IMR-90 (cell line): ENCODE measurements at places on chromosomes 2 and 18.

DNA sequence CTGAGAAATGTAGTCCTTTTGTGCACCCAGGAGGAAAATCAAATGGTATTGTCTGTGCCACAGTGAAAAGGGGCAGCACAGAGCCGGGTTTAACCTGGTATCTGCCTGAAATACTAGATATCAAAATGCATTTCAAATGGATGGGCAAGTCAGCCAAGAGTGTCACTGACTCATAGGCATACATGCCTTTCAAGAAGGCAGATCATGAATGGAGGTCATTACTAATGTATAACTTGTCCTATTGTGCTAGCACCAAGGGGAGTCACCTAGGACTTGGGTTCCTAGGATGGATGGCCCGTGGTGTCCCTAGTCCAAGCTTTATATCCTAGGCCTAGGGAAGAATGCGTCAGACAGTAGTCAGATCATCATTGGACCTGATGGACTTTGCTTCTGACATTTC is 49.9 kb downstream of the TCF7L1 start:
- DNase-seq: peak; percentile 19

DNA sequence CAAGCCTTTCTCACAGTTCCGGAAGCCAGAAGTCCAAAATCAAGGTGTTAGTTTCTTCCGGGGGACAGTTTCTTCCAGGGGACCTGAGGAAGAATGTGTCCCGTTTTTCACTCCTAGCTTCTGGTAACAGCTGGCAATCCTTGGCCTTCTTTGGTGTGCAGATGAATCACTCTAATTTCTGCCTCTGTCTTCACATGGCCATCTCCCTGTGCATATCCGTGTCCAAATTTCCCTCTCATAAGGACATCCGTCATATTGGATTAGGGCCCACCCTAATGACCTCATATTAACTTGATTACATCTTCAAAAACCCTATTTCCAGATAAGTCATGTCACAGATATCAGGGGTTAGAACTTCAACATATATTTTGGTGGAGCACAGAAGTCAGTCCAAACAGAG is 141.4 kb downstream of the ZEB2 start:
- DNase-seq: no peak

DNA sequence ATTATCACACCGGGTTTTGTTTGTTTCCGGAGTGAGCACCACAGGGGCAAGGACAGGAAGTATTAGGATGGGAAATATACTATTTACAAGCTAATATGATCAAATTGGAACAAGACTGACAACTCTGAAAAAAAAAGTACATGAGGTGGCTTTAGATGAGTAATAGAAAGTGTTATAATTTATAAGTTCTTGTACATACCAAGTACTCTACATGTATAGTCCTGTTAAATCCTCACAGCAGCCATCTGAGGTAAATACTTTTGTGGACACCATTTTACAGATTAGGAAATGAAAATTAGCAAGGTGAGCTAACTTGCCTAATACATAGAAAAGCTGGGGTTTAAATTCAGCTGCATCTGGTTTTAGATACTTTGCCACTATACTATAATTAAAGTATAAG is 11.2 kb downstream of the FAP start:
- no peak for DNase-seq

GRCh38 chr2:170812710-170813600 is 3.7 kb upstream of the GAD1 start:
- peak; percentile 84 for DNase-seq

DNA sequence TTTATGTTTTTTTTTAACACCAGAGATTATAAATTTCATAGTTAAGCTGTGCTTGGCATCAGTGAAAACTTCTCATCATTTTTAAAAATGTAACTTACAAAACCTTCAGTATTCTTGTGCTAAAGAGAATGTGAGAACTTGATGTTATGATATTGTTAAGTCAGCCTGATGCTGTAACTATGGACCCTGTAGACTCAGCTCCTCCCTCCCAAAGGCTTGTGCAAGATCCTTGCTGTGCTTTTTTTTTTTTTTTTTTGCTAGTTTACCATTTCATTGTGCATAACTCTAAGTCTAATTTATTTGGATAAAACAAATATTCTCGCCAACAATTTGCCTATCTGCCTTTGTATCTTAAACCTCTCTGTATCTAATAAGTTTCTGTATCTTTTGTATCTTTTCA is 12.9 kb upstream of the TFPI start:
- DNase-seq: peak; percentile 79

DNA sequence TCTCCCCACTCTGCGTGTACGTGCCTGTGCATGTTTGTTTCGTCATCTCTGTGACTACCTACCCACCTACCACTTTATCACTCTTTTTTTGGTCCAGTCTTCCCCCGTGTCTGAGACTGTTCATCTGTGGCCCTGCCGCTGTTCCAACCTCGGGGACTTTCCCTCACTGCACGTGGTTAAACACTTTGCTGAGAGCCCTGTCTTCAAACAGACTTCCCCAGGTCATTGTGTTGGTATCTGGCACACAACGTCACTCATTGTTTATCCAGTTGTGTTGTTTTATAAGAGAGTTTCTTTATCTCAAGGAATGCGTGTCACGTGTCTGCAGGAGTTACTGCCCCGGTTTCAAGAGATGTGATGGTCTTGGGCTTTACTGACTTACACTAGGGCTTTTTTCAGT is 262.0 kb upstream of the RASGRP3 start:
- DNase-seq: peak; percentile 87

- no peak for DNase-seq
Observed at GRCh38 chr2:45845566-45845965, 194.1 kb downstream of the PRKCE start.

- DNase-seq: peak; percentile 82
Observed at GRCh38 chr2:30208453-30208852, 22.9 kb upstream of the LBH start.

DNA sequence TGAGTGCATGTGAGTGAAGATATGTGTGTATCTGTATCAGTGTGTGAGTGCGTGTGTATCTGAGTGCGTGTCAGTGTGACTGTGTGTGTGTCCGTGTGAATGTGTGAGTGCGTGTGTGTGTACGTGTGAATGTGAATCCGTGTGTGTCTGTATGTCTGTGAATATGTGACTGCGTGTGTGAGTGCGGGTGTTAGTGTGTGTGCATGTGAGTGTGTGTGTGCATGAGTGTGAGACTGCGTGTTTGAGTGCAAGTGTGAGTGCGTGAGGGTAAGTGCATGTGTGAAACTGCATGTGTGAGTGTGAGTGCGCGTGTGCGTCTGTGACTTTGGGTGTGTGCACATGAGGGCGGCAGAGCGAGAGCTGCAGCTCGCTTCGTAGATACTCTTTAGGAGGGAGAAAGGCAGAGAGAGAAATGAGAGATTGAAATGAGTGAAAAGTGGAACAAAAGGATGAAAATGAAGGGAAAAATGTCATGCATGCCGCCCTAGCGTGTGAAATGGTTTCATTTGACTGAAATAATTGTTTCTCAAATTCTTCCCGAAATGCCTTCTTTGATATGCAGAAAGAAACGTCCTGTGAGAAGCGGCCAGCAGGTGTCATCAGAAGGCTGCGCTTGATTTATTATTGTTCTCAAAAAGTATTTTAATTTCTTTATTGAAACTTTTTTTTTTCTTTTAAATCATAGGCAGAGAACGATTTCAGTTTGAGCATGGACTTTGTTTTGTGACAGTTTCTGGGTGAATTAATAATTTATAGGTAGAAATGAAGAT is 25.6 kb downstream of the ZNF407 start:
- DNase-seq: peak; percentile 24

- DNase-seq: no peak
Observed at GRCh38 chr2:199696048-199696447, 154.9 kb downstream of the FTCDNL1 start.

GRCh38 chr2:173990970-173991819 is 26.0 kb upstream of the SP3 start:
- peak; percentile 89 for DNase-seq

DNA sequence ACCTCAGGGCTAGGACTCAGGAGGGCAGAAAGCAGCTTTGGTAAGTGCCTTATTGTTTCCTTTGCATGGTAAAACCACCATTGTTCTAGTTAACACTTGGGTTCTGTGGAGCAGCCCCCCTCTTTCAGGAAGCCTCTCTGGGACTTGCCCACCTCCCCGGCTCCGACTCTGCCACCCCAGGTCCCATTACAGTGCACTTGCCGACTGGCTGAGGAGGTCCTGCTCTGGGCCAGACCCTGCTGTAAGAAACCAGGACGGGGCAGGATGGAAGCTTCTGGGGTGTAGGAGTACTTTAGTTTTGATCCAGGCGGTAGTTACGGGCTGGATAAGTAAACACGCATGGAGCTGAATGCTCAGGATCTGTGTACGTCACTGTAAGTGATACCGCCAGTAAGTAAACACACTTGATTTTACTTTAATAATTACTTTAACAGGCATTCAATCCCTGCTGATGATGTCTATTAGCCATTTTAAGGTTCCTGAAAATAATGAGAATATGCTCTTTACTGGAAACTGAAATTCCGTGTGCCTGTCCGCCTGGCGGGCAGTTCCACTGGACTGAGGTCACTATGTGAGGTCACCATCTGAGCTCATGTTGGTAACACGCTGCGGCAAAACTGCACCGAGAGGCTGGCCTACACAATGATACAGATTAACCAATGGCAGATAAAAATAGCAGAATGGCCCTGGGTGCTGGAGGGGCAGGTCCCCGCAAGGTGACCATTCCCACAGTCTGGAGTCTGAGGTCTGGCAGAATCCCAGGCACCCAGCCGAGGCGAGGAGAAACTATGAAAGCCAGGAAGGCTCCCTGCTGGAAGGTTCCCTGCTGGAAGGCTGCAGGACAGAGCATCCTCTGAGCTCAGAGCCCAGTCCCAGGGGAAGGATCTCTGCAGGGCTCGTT is 25.2 kb downstream of the HS1BP3 start:
- no peak for DNase-seq

DNA sequence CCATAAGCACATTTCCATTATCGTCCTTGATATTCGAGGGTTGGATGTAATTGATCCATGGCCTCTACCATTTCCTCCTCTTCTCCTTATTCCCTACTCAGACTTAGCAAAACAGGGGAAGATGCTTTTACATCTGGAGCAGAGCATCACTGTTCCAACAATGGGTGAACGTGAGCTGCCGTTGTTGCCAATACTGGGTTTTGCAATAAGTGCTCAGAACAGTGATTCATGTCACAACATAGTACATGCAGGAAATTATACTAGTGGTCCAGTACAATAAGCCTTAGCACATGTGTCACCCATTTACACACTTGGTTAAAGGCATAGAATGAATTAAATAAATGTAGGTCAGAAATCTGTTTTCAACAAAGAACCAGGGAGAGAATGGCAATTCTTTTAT is 112.4 kb downstream of the DCC start:
- no peak for DNase-seq
